ENCODE measurements at places on chromosomes 6 and 20.

GRCh38 chr20:63153254-63154221 lies 62.4 kb downstream of the YTHDF1 start:
- peaks cover 14% of the 10 kb centered on the region for H3K4me1 ChIP-seq
- H3K27me3 ChIP-seq, result peaks cover 20% of the 10 kb centered on the region
- no peaks in the 10 kb centered on the region for H3K36me3 ChIP-seq
- DNase-seq, result no peak
- H3K27ac ChIP-seq, result no peak overlapping the region

DNA sequence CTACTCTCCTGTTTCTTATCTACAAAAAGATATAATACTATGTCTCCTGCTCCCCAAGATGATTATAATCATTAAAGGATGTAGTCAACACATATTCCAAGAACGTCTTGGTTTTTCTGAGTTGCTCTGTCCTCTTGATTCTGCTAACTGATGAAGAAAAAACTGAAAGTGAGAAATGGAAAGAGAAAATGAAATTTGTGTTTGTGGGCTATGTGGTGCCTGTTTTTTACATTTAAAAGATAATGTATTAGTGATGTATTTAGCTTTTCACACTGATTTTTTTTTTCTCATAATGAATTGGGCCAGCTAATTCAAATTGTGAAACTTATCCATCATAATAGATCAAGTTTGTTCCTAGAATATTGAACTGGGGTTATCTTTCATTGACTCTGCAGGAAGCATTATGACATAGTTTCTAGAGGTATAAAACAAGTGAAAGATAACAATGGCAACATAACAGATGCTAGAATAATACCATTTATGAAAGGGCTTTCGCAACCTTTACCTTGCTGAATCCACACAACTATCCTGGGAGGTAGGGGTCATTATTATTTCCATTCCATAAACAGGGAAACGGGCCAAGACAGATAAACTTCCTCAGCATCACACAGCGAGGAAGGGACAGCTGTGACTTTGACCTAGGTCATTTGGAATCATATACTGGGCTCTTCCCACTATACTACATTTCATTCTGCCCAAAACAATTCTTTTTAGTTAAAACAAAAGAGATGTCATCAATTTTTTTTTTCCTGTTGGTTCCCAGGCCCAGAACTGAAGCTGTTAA lies 336.7 kb downstream of the GJA1 start:
- H3K4me1 ChIP-seq, result peaks cover 1% of the 10 kb centered on the region
- H3K36me3 ChIP-seq, result no peaks in the 10 kb centered on the region
- H3K27me3 ChIP-seq, result no peaks in the 10 kb centered on the region

GRCh38 chr20:60986506-60987156 lies 265.4 kb upstream of the CDH4 start:
- no peak overlapping the region for H3K4me3 ChIP-seq
- H3K27ac ChIP-seq, result no peak overlapping the region
- no peak for DNase-seq
- H3K27me3 ChIP-seq, result peaks cover 43% of the 10 kb centered on the region

DNA sequence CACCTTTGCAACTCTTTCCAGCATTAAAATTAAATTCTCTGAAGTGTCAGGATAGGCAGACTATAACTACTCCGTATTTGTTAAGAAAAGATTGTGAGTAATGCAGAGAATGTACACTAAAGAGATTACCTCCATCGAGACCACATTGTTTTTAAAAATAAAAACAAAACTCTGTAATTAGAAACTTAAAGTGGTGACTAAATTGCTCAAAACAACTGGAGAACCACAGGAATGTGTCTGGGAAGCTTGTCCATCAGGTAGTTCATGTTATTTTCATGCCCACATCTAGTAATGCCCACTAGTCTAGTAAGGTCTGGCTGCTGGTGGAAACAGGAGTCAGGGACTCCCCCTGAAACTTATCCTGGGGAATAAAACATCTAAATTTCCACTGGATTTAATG lies 103.0 kb upstream of the FOXQ1 start:
- H3K27ac ChIP-seq, result no peak overlapping the region
- H3K36me3 ChIP-seq, result no peaks in the 10 kb centered on the region
- no peak for DNase-seq
- no peak overlapping the region for H3K4me3 ChIP-seq
- H3K27me3 ChIP-seq, result peaks cover 34% of the 10 kb centered on the region

DNA sequence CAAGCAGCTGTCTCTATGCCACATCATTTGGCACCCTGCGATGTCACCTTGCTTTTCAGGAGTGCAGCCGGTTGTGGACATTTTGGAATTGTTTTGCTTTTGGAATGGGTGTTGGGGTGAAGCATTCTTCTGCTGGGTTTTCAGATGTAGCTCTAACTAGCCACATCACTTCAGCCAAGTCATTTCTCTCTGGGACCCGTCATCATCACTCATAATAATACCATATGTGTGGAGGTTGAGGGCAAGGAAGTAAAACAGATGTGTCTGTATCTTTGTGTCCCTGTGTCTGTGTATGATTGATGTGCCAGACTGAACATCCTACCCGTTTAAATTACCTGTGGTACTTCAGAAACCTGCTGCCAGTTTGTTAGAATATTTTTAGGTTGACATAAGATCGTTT lies 49.5 kb upstream of the TULP4 start:
- no peak for DNase-seq
- H3K27me3 ChIP-seq, result no peaks in the 10 kb centered on the region
- no peak overlapping the region for H3K27ac ChIP-seq
- H3K36me3 ChIP-seq, result peaks cover 17% of the 10 kb centered on the region
- H3K4me3 ChIP-seq, result no peak overlapping the region

DNA sequence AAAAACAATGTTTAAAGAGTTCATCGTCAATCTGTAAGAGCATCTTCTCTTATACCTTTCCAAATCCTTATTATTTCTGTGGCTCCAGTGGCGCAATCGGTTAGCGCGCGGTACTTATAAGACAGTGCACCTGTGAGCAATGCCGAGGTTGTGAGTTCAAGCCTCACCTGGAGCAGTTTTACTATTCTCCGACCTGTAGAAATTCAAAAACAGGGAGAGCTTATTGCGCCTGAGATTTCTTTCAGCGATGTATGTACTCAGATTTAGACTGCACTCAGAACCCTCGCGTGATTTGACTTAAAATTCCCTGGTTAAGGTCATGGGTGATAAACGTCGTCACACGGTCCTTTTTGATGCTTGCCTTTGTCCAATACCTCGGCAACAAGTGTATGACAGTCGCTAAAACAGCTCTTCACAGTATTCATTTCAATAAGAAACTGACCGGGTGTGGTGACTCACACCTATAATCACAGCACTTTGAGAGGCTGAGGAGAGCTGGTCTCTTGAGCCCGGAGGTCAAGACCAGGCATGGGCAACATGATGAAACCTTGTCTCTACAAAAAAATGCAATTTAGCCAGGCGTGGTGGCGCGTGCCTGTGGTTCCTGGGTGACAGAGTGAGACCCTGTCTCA lies 11.9 kb downstream of the GPX5 start:
- H3K4me3 ChIP-seq, result peak overlapping the region; percentile 77
- H3K36me3 ChIP-seq, result no peaks in the 10 kb centered on the region
- H3K27ac ChIP-seq, result peak overlapping the region; percentile 90
- peaks cover 4% of the 10 kb centered on the region for H3K4me1 ChIP-seq

DNA sequence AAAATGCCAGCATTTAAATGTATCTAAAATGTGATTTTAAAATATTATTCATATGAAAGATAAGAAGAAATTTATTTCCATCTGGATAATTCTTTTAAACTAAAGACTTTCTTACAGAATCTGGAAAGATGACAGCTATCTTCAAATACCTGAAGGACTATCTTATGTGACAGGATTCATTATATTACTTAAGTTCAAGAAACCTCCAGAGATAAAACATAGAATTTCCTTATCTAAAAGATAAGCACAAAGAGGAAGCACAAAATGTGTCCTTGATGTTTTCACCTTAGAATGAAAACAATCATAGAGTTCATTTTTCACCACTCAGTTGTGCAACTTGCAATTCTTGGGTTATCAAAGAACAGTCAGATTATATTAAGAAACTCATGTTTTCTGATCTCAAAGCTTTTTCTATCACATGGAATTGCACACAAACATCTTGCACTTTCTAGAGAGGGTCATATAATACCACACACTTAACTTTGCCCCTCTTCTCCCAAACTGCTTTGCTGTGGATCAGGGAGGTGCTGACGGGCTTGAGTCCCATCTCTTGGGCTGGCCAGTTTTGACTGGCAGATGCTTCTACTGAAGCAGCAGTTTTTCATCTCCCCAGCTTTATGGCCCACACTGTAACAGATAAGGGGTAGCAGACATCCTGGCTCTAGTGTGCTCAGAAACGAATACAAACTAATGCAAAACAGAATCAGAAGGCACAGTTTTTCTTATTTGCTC lies 467.4 kb downstream of the CDC5L start:
- H3K27me3 ChIP-seq, result no peaks in the 10 kb centered on the region
- no peak overlapping the region for H3K4me3 ChIP-seq
- DNase-seq, result no peak
- H3K27ac ChIP-seq, result no peak overlapping the region
- no peaks in the 10 kb centered on the region for H3K4me1 ChIP-seq
- no peaks in the 10 kb centered on the region for H3K36me3 ChIP-seq

DNA sequence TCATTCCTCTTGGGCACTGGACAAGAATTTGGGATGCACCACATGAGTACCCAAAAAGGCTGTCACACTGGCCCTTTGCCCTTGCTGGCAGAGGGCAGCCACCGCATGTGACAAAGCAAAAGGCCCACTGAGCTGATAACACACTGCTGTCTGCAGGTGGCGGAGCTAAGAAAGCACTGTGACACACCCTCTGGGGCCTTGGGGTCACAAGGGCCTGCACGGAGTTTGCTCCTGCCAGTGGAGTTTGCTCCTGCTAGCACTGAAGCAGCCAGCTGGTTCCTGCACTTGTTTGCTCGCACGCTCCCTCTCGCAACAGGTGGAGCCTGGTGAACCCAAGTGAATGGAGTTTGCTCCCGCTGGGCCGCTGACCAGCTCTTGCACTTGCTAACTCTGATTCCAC lies 132.6 kb downstream of the LCA5 start:
- H3K27me3 ChIP-seq, result no peaks in the 10 kb centered on the region
- peak; percentile 27 for DNase-seq
- peaks cover 27% of the 10 kb centered on the region for H3K4me1 ChIP-seq
- H3K4me3 ChIP-seq, result no peak overlapping the region
- H3K36me3 ChIP-seq, result no peaks in the 10 kb centered on the region
- H3K27ac ChIP-seq, result peak overlapping the region; percentile 77
